ENCODE measurements at places on chromosomes 3 and 15.

GRCh38 chr15:85010386-85011159, 28.9 kb downstream of the PDE8A start:
- no peak for DNase-seq

- no peak for DNase-seq
Observed at GRCh38 chr3:99669879-99670555, 31.6 kb downstream of the COL8A1 start.

GRCh38 chr3:42830437-42831320, 21.4 kb downstream of the ACKR2 start:
- DNase-seq: no peak

GRCh38 chr15:46059921-46060594, 425.2 kb downstream of the SQOR start:
- DNase-seq: no peak

GRCh38 chr3:175338775-175339535, 479.8 kb downstream of the NAALADL2 start:
- no peak for DNase-seq

- no peak for DNase-seq
Observed at GRCh38 chr3:81289676-81290075, 471.8 kb downstream of the GBE1 start.

DNA sequence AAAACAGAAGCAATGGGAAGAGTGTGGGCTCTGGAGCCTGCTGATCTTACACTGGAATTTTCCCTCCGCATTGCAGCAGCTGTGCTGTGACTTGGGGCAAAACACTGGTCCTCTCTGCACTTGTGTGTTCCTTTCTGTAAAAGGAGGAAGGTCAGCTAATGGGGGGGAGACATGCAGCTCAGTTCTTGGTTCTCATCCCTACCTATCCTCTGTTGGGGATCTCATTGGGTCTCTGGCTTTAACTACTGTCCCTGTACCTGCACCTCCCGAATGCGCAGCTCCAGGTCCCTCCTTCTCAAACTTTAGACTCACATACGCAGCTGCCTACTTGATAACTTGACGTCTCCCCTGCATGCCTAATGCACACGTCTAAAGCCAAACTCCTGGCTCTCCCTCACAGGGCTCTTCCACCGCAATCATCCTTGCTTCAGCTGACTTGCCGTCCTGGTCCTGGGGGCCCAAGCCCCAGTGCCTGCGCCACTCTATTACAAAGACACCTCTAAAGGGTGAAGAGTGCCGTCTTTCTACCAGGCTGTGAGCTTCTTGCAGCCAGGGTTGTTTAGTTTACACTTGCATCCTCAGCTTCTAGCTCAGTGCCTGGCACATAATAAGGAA, 5.9 kb upstream of the TMEM44 start:
- DNase-seq: no peak

DNA sequence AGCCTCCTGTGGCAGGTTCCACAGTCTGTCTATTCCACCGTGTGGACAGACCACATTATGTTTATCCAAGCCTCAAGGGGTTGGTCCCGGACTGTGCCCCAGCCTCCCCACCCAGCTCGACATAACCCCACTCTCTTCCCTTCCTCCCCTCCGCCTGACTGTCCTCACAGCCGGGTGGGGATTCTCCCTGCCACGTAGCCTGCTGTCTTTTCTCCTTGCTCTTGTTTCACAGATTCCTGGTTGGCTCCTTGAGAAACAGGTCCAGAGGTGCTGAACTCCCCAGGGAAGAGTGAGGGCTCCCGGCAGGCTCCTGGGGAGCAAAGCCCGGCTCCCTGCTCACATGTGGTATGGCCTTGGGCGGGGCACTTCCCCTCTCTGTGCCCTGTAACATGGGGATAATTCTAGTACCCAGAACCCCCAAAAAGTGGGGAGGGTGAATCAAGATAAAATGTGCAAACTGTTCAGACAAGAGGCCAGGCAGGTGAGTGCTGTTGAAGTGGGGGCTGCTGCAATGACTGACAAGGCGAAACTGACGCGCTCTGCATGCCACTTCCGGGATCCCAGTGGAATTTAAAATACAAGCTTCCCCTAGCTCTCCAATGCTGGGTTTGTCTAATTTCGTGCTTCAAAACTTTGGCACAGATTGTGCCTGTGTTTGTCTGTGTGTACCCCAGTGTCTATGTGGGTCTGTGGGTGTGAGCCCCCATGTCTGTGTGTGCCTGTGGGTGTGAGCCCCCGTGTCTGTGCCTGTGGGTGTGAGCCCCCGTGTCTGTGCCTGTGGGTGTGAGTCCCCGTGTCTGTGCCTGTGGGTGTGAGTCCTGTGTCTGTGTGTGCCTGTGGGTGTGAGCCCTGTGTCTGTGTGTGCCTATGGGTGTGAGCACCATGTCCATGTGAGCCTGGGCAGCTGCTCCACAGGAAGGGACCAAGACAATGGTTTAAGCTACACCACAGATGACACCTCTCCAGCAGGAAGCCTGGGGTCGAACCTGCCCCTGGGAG, 160.6 kb upstream of the IQSEC1 start:
- peak; percentile 14 for DNase-seq

- no peak for DNase-seq
Observed at GRCh38 chr15:92425578-92426225, 32.0 kb downstream of the ST8SIA2 start.

DNA sequence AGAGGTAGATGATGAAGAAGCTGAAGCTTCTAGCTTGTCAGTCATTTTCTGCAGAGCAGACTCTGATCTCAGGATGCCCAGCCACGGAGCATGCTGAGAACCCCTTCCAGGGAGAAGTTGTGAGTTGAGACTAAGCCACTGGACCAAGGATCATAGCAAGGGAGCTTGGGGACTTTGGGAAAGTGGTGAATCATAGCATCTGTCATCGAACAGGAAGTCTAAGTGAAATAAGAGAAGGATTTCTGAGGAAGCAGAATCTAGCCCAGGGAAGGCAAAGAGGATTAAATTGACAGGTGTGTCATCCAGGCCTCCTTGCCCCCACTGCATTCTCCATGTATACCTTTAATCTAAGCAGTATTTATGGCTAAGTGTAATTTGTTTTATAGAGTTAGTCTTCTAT, 71.8 kb upstream of the TMEM108 start:
- no peak for DNase-seq

GRCh38 chr3:23760325-23760724, 45.4 kb upstream of the UBE2E1 start:
- no peak for DNase-seq

- DNase-seq: no peak
Observed at GRCh38 chr3:11312166-11312565, 40.0 kb downstream of the ATG7 start.

DNA sequence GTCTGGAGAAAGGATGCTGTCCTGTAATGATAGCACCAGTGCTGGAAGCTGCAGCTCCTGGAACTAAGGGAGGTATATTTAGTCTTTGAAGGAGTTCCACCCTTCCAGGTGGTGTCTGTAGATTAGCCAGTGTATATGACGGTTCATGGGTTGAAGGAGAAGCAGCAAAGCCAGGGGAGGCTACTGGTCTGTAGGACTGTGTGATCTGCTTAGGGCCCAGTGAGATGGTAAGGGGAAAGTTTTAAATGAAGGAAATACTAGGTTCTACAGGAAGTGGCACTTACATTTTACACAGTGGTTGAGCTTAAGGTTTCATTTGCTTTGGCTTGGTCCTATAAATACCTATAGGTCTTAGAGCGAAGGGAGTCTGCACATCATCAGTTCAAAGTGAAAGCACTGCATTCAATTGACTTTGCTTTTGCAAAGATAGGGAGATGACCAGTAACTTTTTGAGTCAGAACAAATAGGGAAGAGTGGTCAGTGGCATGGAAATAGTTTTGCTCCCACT, 5.6 kb downstream of the SLC25A38 start:
- no peak for DNase-seq

GRCh38 chr15:52651868-52652267, 27.3 kb downstream of the ATOSA start:
- peak; percentile 32 for DNase-seq

GRCh38 chr15:101204739-101205535, 46.9 kb downstream of the CHSY1 start:
- DNase-seq: no peak

- no peak for DNase-seq
Observed at GRCh38 chr3:54262541-54262940, 140.2 kb downstream of the CACNA2D3 start.

- no peak for DNase-seq
Observed at GRCh38 chr3:15948388-15948787, 150.6 kb upstream of the ANKRD28 start.

DNA sequence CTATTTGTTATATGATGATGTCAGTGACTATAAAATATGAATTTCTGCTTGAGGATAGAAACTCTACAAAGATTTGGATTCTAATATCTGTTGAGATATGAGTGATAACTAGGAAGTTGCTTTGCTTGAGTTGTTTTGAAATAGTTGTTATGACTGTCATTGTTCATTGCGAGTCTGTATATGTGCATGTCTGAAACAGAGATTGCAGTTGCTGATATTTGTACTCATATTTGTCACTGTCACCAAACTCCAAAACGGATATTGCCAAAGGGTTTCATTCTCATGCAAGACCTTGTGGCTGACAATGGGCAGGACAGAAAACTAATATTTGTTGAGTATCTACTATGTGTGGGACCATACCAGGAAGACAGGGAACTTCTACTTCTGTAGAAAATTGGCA, 240.2 kb downstream of the CD47 start:
- no peak for DNase-seq

DNA sequence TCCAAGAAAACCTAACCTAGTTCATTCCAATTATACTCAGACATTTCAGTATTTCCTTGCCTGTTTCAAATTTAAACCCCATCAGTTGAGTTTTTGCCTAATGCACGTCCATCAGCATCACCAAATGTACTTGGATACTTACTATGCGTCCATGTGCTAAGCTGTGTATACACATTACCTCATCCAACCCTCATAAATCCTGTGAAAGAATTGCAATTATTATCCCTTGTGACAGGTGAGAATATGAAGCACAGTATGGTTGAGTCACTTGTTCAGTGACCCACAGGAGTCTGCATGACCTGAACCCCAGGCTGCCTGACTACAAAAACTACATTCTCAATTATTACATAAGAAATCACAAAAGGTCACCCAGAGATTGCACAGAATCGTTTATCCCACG, 2.5 kb downstream of the OR5K2 start:
- no peak for DNase-seq

DNA sequence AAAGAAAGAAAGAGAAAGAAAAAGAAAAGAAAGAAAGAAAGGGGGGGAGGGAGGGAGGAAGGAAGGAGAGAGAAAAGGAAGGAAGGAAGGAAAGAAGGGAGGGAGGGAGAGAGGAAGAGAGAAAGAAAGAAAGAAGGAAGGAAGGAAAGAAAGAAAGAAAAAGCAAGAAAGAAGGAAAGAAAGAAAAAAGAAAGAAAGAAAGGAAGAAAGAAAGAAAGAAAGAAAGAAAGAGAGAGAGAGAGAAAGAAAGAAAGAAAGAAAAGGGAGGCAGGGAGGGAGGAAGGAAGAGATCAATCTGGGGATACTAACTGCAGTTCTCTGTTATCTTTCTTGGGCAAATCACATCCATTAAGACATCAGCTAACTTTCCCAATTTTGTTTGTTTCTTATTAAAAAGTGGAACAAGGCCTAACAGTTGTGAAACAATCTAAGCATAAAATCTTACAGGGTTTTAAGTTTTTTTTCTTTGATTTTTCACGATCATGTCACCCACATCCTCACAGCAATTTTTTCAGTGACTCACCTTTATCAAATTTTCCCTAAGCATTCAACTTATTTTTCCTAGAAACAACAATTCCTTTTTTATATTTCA, 36.8 kb downstream of the TBC1D2B start:
- DNase-seq: no peak

- no peak for DNase-seq
Observed at GRCh38 chr3:13764161-13764560, 115.7 kb downstream of the WNT7A start.

GRCh38 chr15:66251790-66252684, 1.5 kb downstream of the MEGF11 start:
- DNase-seq: peak; percentile 64

DNA sequence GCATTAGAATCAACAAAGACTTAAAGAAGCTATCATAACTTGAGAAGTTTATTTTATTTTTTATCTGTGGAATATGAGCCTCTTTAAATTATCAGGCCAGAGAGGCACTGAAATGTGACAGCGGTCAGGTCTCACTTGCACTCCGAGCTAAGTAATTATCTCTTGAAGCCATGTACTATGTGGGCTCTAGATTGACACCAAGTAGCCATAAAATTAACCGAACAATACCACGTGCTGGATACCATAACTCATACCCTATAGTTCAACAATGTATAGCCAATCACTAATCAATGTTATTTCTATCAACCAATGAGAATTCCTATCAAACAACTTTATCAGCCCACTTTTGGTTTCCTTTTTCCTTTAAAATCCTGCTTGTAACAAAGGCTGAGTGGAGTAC, 299.3 kb downstream of the TBC1D5 start:
- DNase-seq: no peak

GRCh38 chr3:17075358-17075757, 190.6 kb downstream of the PLCL2 start:
- DNase-seq: no peak

DNA sequence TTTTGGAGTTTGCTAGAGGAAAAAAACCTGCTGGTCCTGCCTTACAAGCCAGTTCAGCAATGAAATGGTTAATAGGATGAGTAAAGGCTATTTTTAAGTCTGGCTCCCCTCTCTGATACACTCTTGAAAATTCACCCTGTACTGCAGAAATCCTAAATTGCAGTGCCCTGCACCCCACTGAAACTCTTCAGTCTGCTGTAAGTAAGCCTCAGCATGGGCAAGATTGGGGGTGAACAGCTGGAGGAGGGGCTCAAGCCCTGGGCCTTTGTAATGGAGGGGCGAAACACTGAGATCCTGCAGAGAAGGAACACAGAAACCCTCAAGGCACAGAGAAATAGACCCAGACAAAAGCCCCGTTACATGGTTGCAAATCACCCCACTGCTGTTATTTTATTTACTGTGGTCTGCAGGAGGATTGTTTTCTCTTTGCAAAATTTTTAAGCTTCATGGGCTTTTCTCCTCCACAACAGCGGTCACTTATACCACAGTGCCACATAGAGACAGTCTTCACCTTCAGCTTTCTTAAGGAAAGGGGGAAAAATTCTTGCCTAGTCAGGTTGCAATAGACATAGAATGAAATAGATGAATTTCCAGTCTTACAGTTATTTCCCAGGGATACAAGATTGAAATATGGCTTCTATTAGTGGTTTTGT, 45.0 kb downstream of the SOX2 start:
- no peak for DNase-seq

DNA sequence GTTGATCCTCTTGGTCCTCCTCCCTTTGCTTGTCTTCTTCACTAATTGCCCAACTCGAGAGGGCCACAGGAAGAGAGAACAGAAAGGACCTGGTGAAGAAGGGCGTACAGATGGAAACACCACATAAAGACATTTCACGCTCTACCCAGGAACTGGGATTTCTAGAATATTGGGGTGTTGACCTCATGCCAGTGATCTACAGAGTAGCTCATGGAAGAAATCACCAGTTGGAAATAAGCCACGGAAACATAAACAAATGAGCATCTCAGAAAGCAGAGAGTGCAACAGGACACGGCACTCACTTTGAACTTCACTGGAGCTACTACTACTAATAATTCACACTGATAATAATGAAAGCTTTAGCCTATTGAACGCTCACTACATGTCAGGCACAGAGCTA, 84.6 kb upstream of the ARHGEF3 start:
- no peak for DNase-seq

- peak; percentile 10 for DNase-seq
Observed at GRCh38 chr3:138180375-138181029, 5.8 kb upstream of the DBR1 start.

Data from activated CD4-positive, alpha-beta T cell treated with anti-CD3 and anti-CD28 coated beads, Interleukin-2, amount 50 U/mL, for 48 hours (primary cell).